ENCODE measurements at places on chromosomes 13 and 19.
A peak's percentile ranks its signal among the peaks of the same experiment; 100 is the strongest.

GRCh38 chr19:46728208-46728607, 11.3 kb upstream of the PRKD2 start:
- no peak for DNase-seq

GRCh38 chr13:109233293-109233692, 553.1 kb downstream of the IRS2 start:
- DNase-seq = no peak

- DNase-seq = no peak
These were observed at the start of gene HMG20B for GRCh38 chr19:3572855-3573161. Gene HMG20B, plus strand, starts transcription at chr19:3572944. Its CDS starts 366 bp downstream, at chr19:3573310.

- DNase-seq = no peak
These were observed 123.9 kb downstream of the SLC7A1 start for GRCh38 chr13:29471551-29471950.

DNA sequence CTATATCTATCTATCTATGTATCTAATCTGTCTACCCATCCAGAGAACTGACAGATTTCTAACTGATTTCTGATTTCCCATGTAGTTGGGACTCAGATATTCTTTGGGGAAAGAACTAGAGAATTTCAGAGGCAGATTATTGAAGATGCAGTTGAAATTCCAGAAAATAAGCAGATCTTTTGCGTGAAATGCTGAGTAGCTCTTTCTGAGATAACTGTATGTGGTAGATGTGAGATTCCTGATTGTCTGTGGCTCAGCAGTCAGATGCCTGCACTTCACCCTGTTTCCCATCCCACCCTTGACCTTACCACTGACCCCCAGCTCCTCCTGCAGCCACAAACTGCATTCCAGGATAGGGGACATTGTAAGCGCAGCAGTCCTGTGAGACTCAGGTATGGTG, 61.5 kb downstream of the DGKH start:
- no peak for DNase-seq

DNA sequence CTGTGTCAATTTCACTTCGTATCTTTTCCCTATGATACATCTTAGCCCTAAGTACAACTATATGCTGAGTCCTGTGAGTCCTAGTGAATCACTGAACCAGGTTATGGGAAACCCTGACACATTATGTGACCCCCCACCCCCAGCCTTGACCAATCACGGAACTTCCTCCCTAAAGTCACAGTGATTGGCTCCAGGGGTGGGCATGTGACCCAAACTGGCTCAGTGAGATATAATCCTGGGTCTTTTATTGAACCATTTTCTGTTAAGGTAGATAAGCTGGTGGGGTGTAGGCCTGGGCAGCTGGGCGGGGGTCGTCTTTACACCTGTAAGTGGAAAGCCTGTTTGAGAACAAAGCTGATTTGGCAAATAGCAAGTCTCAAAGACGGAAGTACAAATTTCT, 19.8 kb upstream of the FBL start:
- DNase-seq = no peak

- no peak for DNase-seq
These were observed 1.0 kb downstream of the MBOAT7 start for GRCh38 chr19:54188215-54188871.

DNA sequence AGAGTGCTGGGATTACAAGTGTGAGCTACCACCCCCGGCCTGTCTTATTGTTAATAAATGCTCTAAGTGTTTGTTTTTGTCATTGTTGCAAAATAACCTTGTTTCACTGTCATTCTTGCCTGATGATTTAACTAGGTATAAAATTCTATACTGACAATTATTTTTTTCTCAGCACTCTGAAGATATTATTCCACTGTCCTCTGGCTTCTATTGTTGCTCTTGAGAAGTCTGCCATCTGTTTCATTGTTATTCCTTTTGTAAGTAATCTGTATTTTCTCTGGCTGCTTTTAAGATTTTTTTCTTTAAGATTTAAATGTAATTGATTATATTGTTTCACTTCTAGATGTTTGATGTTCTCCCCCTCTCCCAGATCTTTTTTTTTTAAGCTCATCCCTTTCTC, 17.6 kb downstream of the ZNF420 start:
- peak; percentile 16 for DNase-seq

DNA sequence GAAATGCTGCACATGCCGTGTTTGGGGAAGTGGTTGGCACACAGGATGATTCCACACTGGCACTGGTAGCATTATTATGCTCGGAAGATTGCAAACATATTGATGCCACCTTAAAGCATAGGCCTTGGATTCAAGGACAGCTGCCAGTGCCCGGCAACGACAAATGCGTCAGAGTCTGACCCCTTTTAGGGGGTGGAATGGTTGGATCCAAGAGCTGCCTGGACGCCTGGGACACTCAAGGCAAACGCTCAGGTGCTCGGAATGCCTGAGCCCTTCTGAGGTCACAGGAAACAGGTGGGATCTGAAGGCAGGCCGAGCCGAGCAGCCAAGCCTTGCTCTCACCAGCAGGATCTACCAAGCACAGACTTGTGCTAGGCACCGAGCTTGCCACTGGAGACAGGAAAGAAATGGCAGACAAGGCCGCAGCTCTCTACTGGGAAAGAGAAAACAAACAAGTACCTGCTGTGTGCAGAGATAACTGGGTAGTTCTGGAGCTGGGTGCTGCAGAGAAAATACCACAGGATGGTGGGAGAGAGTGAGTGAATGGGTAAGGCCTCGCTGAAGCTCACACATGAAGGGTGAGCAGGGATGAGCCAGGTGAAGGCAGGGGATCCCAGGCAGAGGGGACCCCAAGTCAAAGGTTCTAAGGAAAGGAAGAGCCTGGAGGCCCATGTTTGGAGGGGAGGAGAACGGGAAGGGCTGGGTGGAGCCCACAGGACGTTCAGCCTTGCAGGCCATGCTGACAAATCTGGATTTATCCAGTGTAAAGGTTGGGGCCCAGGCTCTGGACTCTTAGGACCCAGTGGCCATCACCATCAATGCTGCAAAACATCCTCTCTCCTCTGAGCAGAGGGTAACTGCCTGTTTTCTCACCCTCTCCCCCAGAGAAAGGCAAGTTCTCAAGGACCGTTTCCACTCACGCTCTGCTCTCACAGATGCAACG, 9.2 kb downstream of the RANBP3 start:
- peak; percentile 85 for DNase-seq

- DNase-seq = no peak
These were observed 48.5 kb downstream of the GAS6 start for GRCh38 chr13:113815151-113816058.

DNA sequence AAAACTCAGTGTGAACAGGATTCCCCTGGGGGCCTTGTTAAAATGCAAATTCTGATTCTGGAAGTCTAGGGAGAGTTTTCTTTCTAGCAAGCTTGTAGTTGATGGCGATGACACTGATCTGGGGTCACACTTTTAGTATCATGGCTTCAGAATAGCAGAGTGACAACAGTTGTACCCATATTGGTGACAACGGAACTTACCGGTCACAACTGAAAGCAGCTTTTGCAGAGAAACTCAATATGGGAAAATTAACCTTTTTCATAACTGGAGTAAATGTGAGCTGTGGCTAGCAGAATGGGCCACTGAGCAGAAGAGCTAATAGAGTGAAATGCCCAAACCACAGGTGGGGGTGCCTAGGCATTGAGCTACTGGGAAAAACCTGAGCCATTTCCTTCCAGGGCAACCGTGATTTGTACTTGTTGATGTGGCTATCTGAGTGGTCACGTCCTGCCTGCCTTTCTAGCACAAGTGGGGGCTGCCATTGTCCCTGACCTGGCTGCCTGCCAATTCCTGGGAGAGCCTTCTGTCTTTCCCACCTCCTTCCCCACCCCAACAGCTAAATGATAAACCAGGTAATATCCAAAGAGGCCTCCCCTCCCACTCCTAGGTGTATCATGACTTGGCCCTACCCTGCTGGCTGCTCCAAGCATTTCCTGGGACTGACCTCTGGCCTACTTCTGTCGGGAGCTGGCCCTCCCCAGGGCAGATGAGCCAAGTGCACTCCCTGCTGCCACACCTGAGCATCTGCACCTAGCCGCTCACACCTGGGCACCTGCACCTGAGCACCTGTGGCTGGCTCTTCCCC, 1.7 kb upstream of the SLC10A2 start:
- peak; percentile 1 for DNase-seq

- no peak for DNase-seq
These were observed 105.7 kb upstream of the OBI1 start for GRCh38 chr13:78764665-78765064.

- DNase-seq = no peak
These were observed 20.4 kb downstream of the ZNF574 start for GRCh38 chr19:42096255-42096837.

DNA sequence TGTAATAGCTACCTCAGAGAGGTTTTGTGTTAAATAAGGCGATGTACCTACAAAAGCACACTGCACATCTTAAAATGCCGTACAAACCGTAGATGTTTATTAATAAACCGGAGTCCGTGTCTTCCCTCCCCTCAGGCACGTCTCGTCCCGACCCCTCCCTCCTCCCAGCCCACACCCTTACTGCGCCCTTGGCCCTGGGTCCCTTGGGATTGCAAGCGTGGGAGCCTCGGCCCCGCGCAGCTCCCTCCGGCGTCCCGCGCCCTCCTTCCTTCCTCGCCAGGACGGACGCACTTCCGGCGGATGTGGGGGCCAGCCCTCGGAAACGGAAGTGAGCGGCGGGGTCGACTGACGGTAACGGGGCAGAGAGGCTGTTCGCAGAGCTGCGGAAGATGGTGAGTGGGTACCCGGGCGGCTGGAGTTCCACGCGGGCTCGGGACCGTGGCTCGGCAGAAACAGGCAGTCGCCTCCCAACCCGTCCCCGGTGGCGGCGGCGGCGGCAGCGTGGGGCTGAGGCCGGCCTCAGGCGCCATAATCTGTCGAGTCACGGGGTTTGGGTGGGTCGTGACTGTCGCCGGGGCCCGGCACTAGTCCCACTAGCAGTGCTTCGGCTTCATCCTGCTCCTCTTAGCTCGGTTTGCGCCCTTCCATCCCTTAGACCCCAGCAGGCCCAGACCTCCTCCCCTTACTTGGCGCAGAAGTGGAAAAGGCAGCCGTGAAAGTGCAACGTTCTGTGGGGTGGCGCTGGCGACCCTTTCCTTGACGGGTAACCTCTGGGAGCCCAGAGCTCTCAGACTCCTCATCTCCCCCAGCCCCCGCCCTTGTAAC, at the start of gene POMP:
Gene POMP, plus strand, starts transcription at position 335 of the 825 bp plus-strand sequence. Its CDS starts 55 bp downstream, at position 390.
- DNase-seq = peak; percentile 96

DNA sequence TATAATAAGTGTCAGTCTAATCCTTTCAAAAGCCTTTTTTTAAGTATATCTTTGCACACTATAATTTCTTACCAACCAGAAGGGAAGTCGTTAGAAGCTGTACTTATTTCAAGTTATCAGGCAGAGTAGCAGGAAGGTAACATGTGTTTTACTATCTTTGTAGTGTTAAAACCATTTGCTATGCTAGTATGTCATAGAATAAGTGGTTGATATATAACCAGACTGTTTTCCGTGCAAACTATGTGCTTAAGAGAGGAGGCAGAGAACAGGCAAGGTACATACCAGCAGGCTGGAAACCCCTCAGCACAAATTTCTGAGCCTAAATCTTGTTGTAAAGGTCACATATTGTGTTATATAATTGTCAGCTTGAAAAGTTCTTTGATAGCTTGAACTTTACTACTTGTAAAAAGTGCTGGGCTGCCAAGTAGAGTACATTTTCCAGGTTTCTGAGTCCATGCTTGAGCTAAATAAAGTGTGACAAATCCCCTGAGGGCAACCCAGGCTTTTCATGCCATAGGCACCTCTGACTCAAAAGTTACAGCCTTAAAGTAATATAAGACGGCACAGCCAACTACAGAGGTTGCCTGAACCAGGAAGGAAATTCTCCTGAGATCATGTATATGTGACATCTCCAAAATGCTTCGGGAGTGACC, 1297.4 kb downstream of the PCDH9 start:
- no peak for DNase-seq

GRCh38 chr13:94063848-94064247, 415.6 kb downstream of the DCT start:
- no peak for DNase-seq

- peak; percentile 4 for DNase-seq
These were observed 125.0 kb downstream of the STK24 start for GRCh38 chr13:98451676-98452470.

DNA sequence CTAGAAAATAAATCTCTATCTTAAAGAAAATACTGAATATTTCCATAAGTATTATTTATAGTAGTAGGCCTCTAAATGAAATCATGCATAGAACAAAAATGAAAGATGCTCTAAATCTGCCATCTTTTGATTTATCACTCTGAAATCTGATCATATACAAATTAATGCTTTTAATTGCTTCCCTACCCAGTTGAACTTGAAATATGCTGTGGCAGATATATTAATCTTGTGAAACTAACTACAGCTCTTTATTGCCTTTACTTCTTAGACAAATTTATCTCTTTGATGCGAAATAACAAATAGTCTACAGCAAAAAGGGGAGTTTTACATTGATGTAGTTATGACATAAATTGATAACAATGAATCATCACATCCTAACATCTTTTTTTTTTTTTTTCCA, 510.7 kb upstream of the SLITRK6 start:
- no peak for DNase-seq

DNA sequence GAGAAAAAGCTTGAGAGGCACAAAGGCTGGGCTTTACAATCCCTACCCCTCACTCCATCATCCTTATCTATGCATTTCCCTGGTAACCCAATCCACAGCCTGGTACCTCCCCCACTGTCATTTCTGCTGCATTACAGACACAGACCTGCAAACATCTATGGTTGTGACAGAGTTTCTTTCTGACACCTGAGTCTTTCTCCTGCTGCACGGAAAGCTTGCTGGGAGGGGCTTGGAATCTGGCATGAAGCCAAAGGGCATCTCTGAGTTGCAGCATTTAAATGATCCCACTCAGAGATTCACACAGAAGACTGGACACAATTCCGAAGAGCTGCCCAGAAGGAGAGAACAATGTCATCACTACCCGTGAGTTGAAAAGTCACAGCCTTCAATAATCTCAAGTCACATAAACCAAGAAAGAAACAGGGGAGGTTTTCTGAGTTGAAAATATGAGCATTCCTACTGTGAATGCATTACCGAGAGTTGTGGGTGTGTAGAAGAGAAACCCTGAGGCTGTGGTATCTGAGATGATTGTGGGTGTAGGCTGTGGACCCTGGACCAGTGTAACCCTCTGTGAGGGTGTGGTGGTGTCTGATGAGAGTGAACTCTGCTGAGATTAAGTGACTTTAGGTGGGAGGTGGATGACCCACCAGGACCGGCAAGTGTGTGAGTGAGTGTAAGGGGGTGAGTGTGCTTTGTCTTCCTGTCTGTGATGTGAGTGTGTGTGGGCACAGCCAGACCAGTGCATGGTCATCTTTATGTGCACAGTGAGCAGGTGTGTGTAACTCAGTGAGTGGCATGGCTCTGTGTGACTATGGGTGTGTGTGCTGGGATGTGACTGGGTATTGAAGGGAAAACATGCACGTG, at the start of gene LGALS14:
Gene LGALS14, plus strand, starts transcription at position 301 of the 864 bp plus-strand sequence. Its CDS starts 48 bp downstream, at position 349.
- peak; percentile 21 for DNase-seq

- no peak for DNase-seq
These were observed 249.0 kb downstream of the LHFPL6 start for GRCh38 chr13:39353988-39354387.

DNA sequence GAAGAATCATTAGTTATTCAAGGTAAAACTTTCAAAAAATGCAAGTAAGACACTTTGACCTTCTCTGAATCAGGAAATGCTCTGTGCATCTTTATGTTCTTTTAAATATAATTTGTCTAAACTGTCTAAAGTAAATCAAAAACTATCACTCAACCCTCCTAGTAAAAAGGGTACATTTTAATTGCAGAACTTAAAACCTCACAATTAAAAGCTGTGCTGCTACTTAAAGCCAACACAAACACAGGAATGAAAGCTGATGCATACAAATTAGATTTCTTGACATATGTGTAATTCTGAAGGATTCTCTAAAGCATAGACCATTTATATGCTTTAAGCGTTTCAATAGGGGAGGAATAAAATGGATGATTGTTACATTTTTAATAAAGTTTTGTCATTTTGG, 58.3 kb downstream of the DACH1 start:
- no peak for DNase-seq

Data from DMS53 (cell line).